GM03348 (cell line): ENCODE measurements at places on chromosomes 5 and 9.

GRCh38 chr5:78964889-78965288 is 20.2 kb downstream of the ARSB start:
- peak; percentile 58 for DNase-seq

DNA sequence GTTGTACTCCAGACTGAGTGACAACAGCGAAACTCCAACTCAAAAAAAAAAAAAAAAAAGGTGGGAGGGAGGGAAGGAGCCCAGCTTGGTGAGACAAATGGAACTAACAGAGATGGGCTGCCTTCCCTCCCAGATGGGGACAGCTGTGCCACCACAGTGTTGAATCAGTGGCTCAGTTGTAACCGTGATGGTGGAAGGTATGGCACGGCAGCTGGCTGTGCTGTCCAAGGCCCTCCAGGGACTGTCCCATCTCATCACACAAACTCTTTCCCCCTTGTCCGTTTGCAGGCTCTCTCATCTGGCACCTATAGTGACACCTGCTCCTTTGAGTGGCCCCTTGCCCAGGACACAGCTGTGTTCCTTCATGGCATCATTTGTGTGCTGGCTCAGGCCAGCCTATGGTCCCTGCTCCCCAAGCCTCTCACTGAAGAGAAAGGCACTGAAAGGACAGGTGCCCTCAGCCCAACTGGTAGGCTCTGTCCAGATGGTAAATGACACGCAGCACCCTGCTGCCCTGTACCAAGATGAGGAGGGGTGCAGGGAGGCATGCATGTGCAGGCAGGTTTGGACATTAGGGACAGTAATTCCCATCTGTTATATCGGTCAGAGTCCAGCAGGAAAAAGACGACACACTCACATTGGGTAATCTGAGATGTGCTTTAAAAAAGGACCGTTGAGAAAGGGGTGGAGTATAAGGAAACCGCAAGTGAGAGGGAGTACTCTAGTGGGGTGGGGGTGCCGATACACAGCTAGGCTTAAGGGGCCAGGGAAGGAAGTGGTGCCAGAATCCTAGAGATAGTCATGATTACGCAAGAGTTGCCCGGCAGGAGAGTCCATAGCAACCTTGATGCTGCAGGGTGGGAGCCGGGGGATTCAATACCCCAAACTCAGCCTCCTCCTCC is 4.3 kb downstream of the SMIM33 start:
- DNase-seq: no peak

- DNase-seq: peak; percentile 75
These were observed 135.6 kb downstream of the LIFR start for GRCh38 chr5:38420691-38421390.

DNA sequence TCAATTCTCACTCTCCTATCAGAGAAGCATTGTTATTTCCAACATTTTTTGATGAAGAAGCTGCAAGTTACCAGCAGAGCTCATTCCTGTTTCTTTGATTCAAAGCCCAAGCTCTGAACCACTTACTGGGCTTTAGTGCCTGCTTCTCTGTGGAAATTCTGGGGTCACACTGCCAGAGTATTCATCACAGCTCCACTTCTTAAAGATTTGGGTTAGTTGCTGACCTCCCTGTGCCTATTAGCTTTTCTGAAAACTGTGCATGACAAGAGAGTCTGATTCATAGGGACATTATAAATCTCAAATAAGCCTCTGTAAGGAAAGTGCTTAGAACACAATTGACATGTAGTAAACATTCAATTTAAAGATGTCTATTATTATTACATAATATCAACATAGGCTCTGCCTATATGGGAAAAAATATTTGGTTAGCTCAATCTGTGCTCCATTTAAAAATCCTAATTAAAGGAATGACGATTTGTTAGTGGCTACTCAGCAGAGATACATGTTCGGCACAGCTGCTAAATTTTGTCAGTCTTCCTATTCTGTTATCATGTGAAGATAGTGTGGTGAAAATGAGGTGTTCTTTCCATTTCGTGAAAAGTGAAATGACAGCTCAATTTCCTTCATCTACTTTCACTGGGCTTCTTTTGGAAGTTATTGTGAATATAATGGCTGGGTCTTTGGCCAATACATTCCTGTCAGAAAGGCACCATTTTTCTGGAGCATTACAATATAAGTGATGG is 293.0 kb downstream of the KCTD16 start:
- no peak for DNase-seq

- DNase-seq: no peak
These were observed 26.6 kb upstream of the SLC46A2 start for GRCh38 chr9:112917047-112917986.

GRCh38 chr5:178587763-178588611 is 2.2 kb downstream of the COL23A1 start:
- DNase-seq: no peak

GRCh38 chr5:144183254-144183889 is 12.7 kb downstream of the KCTD16 start:
- DNase-seq: peak; percentile 44

DNA sequence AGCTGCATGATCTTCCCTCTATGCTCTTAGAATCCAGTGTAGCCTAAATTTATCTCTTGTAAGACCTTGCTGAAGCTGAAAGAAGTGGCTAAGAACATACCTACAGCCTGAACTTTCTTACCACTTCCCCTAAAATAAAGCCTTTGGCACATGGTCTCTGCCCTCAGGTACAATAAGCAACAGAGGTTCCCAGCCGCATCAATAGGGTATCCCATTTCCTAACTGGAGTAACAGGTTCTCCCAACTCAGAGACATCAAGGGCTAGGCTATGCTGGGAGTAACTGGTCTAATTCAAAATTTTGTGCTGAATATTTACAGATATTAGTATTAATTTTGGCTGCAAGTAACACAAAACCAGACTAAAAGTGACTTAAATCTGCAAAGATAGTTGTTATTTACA is 335.8 kb upstream of the TRPC7 start:
- no peak for DNase-seq

DNA sequence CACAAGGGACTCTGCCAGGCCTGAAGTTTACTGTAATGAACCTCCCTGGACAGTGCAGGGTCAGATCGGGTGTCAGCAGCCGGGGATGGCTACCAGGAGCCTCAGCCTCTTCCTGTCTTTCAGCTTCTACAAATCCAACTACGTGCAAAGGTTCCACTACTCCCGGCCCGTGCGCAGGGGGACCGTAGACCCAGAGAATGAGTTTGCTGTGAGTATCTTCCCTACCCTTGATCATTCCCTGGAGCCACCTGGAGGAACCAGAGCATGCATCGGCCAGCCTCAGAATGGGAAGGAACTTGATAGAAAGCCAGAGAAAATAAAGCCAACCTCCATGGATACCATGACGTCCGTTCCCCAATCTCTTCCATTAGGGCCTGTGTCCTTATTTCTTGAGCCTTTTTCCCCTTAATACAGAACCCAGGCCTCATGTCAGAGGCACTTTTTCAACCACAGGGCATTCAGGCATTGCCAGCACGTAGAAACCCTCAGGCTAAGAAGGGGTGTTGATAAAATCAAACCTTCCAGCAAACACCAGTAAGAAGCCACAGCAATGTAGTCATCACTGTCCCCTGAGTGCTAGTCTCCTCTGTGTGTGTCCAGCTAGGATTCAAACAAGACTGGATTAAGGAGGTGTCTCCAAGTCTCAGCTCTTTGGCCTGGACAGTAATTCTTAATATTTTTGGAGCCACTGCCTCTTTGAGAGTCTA is 49.0 kb upstream of the FOXI1 start:
- no peak for DNase-seq

- no peak for DNase-seq
These were observed 5.1 kb downstream of the ZNF462 start for GRCh38 chr9:106868087-106868486.

- no peak for DNase-seq
These were observed 123.5 kb upstream of the SLCO6A1 start for GRCh38 chr5:102622262-102622661.

- no peak for DNase-seq
These were observed 9.1 kb downstream of the TTC33 start for GRCh38 chr5:40746703-40747102.

DNA sequence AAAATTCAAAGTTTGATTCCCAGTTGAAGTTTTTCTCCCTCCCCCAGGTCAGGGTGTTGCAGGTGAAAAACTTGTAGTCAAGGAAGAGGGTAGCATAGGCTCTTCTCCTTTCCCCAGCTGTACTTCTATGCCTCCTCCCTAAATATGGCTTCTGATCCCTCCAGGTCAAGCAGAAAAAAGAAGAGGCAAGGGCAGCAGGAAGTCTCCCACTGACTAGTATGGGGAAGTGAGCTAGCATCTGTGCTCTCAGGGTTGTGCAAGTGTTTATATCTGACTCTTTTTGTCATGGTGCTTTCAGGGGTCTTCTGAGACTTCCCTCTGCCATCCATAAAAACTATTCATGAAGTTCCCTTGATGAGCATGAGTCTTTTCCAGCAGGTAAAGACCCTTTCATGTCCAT is 76.0 kb downstream of the ATPSCKMT start:
- no peak for DNase-seq

DNA sequence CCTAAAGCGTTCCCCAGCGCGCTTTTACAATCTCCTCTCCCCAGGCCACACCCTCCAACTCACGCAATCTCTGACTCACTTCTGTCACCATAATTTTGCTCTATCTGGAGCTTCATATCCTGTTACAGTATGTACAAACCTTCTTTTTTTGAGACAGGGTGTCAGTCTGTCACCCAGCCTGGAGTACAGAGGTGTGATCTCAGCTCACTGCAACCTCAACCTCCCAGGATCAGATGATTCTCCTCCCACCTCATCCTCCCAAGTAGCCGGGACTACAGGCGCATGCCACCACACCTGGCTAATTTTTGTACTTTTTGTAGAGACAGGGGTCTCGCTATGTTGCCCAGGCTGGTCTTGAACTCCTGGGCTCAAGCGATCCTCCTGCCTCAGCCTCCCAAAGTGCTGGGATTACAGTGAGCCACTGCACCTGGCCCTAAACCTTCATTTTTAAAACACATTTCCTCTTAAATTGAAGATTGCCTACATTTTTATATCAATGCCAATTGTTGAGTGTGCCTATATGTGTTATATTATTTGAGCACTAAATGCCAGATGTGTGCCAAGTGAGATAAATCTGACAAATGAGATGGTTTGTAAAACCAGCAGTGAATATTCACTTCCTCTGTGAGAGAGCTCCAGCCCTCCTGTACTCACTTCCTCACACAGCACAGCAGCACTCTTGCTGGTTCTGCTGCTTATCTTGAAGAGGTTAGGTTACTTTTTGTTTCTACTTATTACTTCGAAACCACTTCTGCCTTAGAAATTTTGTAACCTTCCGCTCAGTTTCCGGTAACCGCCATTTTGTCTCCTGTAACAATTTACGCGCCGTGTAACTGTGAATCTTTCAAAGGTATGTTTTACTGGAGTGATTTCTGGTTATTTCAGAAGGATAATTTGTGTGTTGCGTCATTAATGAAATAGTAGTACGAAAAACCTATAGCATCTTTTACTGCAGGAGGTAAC is 57.9 kb downstream of the DOCK8 start:
- no peak for DNase-seq

GRCh38 chr9:130137081-130137640 is 35.0 kb upstream of the NCS1 start:
- DNase-seq: no peak

GRCh38 chr5:66596636-66597182 is 516 bp downstream of the MAST4 start:
- DNase-seq: peak; percentile 55

DNA sequence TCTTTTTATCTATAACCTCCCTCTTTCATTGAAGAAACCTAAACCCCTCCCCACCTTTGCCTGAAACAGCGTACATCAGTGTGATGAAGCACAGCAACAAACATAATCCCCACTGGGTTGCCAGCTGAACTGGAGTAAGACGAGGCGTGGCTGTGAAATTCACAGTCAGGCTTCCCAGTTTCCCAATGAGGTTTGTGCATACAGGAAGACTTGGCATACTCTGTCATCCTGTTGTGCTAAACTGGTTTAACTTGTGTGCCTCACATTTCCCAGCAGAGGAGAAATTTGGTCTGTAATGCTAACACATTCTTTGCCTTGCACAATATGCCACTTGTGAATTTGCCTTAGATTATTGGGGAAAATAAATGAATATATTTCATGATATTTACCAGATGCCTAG is 121.5 kb downstream of the SV2C start:
- no peak for DNase-seq

- no peak for DNase-seq
These were observed 68.8 kb upstream of the ICE1 start for GRCh38 chr5:5353681-5354080.

DNA sequence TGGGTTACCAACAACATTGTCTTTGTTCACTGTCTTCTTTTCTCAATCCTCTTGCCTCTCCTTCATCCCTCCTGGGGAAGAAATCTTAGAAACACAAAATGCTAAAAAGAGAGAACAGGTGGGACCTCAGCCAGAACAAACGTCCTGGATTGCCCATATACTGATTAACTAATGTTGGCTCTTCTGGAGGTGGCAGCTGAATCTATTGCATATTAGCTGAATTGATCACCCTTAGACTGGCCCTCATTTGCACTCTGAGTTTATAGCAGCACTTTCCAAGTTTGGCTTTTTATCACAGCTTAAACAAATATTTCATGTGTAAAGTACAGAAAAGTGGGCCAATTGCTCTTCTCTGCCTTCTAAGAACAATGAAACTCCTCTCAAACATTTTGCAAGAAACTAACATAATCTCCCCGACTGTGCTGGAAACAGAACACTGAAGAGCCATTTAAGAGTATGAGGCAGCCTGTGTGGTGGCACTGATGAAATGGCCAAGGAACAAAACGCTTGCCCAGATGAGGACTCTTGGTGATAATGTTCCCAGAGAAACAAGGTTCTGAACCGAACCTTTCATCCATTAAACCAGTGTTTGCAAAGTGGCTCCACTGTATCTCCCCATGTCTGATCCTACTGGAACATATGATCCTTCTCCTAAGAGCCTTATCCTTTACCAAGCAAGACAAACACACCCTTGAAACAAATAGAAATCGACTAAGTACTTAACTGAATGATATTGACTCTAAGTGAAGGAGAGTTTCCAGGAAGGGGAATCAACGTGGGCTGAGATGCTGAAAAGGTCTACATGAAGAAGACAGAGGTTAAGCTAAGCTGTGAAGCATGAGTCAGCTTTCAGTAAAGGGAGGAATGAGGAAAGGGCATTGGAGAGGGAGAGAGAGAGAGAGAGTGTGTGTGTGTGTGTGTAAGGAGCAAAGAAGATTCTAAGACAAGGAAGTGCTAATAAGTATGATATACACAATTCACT is 83.2 kb upstream of the LIFR start:
- no peak for DNase-seq

DNA sequence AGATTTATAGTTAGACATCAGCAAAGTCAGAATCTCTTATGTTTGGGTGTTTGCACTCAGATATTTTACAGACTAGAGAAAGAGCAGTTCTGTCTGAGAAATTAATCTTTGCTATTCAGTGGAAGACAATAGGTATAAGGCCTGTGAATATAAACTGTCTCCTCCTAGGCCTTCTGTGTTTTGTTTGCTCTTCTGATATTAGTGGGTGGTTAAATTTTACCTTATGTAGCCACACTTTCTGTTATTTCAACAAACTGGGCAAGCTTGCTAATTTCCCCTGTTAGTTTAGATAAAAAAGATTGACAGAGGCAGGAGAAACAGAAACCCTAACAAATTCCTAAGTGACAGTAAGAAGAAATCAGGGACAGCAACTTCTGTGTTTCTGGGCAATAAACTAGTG is 141.6 kb downstream of the ARHGAP26 start:
- DNase-seq: no peak
